Thoracic aorta (tissue), 2 donors: ENCODE measurements at places on chromosomes 5 and 9. TPM values are rescaled to one million over a fixed set of nuclear protein-coding genes. Genes with fewer than 3 reads are reported as not detected.

GRCh38 chr5:73895471-73895870 lies 269.5 kb downstream of the ARHGEF28 start:
- DNase-seq: no peak
- no peaks in the 10 kb centered on the region for H3K27me3 ChIP-seq
- H3K27ac ChIP-seq: no peak overlapping the region
- no peaks in the 10 kb centered on the region for H3K36me3 ChIP-seq
- H3K4me3 ChIP-seq: no peak overlapping the region

- no peak overlapping the region for H3K27ac ChIP-seq
- no peak overlapping the region for H3K4me3 ChIP-seq
- H3K27me3 ChIP-seq: no peaks in the 10 kb centered on the region
- no peaks in the 10 kb centered on the region for H3K36me3 ChIP-seq
- no peaks in the 10 kb centered on the region for H3K4me1 ChIP-seq
These were observed 14.7 kb downstream of the SLC45A2 start for GRCh38 chr5:33969572-33970452.

- H3K27me3 ChIP-seq: no peaks in the 10 kb centered on the region
- no peaks in the 10 kb centered on the region for H3K36me3 ChIP-seq
- H3K4me3 ChIP-seq: no peak overlapping the region
- no peak overlapping the region for H3K27ac ChIP-seq
These were observed 66.6 kb upstream of the SPATA31D4 start for GRCh38 chr9:81861644-81862043.

DNA sequence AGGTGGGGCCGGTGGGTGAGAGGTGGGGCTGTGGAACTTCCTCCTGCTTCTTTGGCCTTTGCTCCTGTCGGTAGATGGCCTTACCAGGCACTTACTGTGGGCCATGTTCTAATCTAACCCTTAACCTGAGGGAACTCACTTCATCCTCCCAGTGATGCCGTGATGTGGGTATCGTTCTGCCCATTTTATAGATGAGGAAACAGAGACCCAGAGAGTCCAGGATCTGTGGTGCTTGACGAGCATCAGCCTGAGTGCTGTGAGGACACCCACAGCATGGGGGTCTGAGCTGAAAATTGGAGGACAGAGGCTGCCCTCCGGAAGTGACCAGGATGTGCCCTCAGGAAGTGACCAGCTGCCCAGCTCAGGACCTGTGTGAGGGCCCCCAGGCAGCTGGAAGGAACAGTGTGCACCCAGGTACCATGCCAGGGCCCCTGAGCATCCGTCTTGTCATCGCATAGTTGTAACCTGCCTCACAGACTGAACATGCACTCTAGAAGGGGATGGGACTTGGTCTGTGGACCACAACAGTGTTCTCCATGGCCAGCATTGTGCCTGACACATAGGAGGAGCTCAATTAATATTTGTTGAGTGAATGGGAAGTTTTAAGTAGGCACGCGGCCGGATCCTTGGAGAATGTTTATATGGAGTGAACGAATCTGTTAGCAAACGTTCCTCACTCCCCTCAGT lies 8.5 kb downstream of the NEK6 start:
- no peaks in the 10 kb centered on the region for H3K27me3 ChIP-seq
- no peak overlapping the region for H3K4me3 ChIP-seq
- H3K4me1 ChIP-seq: peaks cover 81% of the 10 kb centered on the region
- no peak for DNase-seq

LCN9 gene
- total RNA-seq: not detected

TMEM232 gene
- not detected for total RNA-seq

KCNMB1 gene
- 20.1 TPM for total RNA-seq

ORM2 gene
- total RNA-seq: not detected
